ENCODE measurements at places on chromosomes 1 and 21.

GRCh38 chr1:211485480-211485857 is 6.5 kb downstream of the RD3 start:
- DNase-seq = no peak

GRCh38 chr21:14750041-14750440 is 203.9 kb upstream of the SAMSN1 start:
- DNase-seq = no peak

- DNase-seq = no peak
These were observed 11.5 kb downstream of the SLC44A3 start for GRCh38 chr1:94831641-94832040.

DNA sequence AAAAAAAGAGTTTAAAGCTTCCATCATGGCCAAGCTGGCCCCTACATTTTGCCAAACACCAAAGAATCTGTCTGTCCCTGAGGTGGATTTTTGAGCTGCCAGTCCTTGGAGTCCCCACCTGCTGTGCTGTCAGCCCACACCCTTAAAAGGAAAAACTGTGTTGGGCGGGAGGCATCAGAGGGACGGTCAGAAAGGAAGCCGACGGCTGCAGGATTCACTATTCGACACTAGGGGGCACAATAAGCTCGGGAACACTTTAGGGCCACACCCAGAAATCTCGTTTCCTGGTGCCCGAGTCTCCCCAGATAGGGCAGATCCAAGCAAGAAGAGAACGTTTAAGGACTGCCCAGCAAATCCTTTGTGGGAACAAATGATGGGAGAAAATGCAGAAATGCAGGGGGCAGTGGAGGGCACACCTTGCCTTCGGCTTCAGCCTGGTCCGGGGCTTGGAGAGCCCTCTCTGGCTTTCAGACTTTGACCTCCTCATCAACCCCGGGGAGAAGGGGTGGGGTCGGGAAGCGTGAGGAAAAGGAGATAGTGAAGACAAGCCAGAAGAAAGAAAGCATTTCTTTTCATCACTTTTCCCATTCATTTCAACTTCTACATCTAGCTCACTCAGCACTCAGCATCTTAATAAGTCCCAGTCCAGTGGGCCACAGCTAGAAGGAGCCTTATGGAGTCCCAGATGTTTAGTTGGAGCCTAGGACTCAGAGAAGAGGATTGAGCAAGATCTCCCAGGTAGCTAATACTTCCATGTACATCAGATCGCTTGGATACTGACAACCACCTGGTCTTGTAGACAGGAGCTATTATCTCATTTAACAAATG is 5.0 kb upstream of the CTTNBP2NL start:
- DNase-seq = peak; percentile 77

GRCh38 chr1:174243451-174244000 is 84.2 kb downstream of the RABGAP1L start:
- no peak for DNase-seq

GRCh38 chr1:163436140-163436812 is 114.5 kb downstream of the NUF2 start:
- no peak for DNase-seq

GRCh38 chr1:67166196-67166595 is at the start of gene IL23R:
Gene IL23R (plus strand): TSS chr1:67166454. CDS start chr1:67168121, 1,667 bp downstream.
- no peak for DNase-seq
